Posterior vena cava (tissue), 2 donors: ENCODE measurements at places on chromosomes 3 and 15. TPM values are rescaled to one million over a fixed set of nuclear protein-coding genes. Genes with fewer than 3 reads are reported as not detected.

Gene VEPH1
- 1.7 TPM for total RNA-seq

Gene BSN
- 0.42 TPM for total RNA-seq

Gene IL1RAP
- 10.2 TPM for total RNA-seq

Gene TMF1
- 41.0 TPM for total RNA-seq
